Caudate nucleus (tissue), 63 donors: ENCODE measurements at places on chromosomes 5 and 9.

- no peak for DNase-seq
These were observed 177.9 kb downstream of the GNAQ start for GRCh38 chr9:77853716-77854115.

- DNase-seq: no peak
These were observed at the start of the genes BHMT2 and DMGDH for GRCh38 chr5:79069488-79070349. Gene BHMT2 (plus strand): TSS chr5:79069767. CDS start chr5:79069783, 16 bp downstream. Gene DMGDH (minus strand): TSS chr5:79069674. CDS start chr5:79069620, 54 bp downstream.

DNA sequence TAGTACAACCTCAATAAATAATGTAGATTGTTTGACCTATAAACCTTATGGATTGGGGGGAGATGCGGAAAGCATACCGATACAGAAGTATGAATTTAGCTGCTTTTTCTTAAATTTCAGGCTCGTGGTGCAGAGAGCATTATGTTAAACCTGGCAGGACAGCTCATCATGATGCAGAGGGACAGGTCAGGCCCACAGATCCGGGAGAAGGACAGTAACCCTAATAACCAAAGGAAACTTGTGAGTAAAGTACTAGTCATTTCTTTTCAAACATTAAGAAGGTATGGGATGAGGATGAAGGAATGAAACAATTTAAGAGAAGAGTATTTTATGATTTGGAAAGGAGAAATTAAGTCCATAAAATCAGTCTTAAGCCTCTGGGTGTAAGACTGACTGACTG, 70.5 kb downstream of the ERMP1 start:
- DNase-seq: no peak

DNA sequence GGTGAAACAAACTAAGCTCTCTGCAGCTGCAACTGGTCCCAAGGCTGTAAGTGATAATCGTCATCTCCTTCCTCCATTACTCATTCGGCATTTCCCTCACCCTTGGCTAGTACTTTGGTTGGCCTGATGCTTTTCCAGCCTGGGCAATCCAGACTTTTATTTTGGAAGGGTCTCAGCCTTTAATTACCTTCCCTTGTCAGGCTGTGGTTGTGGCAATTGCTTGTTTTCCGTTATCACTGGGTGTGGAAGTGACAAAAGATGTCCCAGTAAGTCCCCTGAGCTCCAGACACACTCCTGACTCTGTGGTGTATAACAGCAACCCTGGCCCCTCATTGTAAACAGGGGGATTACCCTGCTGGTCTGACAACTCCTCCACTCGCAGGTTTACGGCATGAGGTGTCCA, 6.3 kb upstream of the FAF2 start:
- no peak for DNase-seq

- DNase-seq: no peak
These were observed 27.1 kb upstream of the GAS1 start for GRCh38 chr9:86974421-86974820.

- no peak for DNase-seq
These were observed 33.0 kb upstream of the SV2C start for GRCh38 chr5:76050134-76050533.

GRCh38 chr5:141521244-141521781, 32.4 kb downstream of the PCDHGC5 start:
- no peak for DNase-seq

- no peak for DNase-seq
These were observed 294.6 kb downstream of the SEC61B start for GRCh38 chr9:99516657-99517049.

DNA sequence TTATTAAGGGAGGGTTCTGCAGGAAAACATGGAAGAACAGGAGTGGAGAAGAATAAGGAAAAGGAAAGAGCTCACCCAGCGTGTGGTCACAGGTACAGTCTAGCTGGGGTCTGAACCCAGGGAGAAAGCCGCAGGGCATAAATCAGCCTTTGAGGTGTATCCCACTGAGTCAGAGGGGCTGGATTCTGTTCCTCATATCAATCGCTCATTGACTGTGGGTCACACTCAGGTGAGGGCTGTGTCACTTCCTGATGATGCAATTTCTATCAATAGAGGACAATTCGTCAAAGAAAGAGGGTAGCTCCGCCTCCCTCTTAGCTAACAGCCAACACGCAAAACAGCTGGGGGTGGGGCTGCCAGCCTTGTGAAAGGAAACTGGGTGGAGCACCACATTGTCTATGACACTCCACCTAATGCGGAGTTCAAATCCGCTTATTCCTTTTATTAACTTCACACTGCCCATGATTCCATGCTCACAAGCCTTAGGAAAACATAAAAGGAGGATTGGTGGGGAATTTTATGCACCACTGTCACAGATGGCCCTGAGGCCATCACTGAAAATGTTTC, 176.2 kb downstream of the ICE1 start:
- DNase-seq: no peak

GRCh38 chr9:80560976-80561375, 989.2 kb downstream of the TLE4 start:
- no peak for DNase-seq

GRCh38 chr5:132265336-132266030, 8.0 kb downstream of the PDLIM4 start:
- DNase-seq: no peak

DNA sequence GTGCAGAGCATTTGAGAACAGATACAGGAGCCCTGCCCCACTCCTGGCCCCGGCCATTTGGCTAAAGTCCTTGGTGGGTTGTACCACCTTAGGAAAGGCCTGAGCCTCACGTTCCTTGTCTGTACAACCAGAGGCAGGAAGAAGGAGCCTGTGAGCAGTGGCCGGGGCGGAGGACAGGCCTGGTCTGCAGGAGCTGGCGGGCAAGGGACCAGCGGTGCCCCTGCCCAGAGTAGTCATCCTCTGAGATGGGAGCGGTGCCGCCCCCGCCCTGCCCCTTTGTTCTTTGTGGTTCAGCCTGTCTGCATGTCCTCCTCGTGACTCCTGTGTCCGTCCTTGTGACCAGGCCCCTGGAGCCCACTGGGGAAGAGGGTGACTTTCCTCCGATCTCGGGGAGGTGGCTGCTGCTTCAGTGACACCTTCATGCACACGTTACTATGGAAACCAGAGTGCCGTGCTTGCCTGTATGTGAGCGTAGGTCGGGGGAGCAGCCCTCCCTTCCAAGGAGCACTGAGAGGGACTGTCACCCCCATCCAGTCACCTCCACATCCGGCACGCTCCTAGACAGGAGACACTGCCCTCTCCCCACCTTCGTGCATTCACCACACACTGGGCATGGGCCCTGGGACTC, 42.9 kb downstream of the UNC5A start:
- peak; percentile 59 for DNase-seq

GRCh38 chr9:77954013-77954665, 77.5 kb downstream of the GNAQ start:
- DNase-seq: no peak

GRCh38 chr9:20382460-20383071, 239.7 kb downstream of the MLLT3 start:
- no peak for DNase-seq

DNA sequence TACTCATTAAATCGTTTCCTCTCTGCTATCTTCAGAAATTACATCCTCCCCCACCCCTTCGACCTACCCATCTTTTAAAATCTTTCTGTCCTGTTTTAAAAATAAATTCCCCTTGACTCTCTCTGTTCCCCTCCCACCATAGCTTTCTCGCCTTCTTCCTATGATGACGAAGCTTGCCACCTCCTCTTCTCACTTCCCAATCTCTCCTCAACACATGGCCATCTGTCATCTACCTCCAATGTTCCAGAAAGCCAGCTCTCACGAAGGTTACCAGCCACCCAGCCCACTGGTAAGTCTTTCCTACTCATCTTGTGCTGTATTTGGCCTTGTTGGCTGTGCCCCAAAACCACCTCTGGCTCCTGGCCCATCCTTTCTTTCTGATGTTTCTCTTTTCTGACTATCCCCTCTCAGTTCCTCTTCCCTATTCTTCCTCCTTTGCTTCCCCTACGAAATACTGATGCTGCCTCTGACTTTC, 346.3 kb downstream of the ENC1 start:
- peak; percentile 58 for DNase-seq

DNA sequence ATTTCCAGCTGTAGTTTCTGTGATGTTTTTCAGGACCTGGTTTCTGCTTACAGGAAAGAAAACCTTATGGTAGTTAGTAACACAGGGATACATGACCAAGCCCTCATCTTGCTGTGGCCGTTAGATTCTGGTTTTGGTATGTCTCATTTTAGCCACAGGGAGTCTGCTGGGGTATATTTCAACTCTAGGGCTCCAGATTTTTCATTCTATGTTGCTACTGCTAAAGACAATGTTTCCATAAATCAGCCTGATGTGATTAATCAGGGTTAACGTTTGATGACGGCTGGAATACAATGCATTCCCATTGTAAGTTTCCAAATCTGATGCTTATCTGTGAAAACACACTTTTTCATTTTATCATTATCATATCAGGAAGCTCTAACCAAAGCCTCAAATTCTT, 48.2 kb downstream of the P4HA2 start:
- no peak for DNase-seq

DNA sequence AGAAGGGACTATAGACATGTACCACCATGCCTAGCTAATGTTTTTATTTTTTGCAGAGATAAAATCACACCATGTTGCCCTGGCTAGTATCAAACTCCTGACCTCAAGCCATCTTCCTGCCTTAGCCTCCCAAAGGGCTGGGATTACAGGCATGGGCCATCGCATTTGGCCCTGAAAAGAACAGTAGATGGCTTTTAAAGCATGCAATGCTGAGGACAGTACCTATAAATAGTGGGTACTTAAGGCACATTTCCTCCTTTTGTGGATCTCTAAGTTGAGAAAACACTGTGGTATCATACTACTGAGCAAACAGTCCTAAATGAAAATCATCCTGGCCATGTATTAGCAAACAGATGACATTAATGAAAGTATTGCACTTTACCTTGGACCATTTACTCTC, 119.4 kb downstream of the TTC39B start:
- no peak for DNase-seq

DNA sequence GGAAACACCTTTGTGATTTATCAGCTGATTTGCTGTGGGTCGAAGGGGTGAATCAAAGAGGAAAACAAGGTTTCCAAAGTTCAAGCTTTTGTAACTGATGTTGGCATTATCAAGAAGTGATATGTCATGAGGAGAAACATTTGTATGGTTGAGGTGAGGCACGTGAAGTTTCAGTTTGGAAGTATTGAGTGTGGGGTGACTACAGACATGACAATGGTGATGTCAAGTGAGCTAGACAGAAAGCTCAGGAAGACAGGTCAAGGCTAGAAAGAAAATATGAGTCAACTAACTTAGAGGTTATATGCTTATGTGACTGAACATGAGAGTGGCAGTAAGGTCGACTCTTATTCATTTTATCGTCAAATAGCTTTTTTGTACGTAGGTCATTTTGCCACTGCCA, 99.1 kb downstream of the RAB3C start:
- DNase-seq: no peak

DNA sequence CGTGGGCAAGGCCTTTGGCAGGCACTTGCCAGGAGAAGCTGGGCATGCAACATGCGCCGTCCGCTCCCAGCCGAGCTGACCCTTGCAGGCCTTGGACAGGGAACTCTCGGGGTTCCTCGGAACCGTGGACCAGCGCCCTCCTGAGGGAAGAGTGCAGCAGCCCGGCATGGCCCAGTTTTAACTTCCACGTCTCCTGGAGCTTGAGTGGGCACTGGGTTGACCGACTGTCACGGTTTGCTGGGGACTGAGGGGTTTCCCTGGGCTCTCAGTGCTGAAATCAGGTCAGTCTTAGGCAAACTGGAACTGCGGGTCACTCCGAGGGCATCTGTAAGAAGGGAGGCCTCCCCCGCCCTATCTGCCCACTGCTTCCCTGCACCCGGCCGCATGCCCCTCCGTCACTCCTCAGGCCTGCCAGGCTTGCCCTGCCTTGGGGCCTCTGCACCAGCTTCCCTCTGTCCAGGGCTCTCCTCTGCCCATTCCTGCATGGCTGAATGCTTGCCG, 87.0 kb upstream of the PHYKPL start:
- no peak for DNase-seq

DNA sequence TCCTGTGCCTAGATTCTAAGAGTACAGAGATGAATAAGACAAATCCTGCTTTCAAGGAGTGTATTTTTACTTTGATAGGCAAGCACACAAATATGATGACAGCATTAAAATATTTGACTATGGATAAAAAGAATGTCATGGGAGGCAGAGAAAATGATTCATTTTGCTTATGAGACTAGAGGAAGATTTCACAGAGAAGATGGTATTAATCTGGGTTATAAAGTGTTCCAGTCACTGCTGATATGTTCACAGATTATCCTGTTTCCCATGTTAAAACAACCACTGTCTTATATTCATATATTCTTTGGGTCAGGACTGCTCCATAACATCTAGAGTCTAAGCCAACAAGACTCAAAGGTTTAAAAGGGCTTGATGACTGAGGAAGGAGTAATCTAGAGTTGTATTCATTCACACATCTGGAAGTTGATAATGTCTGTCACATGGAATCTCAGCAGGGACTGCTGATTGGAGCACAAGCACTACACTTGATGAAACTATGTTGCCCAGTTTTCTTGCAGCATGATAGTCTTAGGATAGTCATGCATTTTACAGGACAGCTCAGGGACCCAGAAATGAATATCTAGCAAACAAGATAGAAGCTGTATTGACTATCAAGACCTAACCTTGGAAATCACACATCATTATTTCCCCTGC, 79.3 kb downstream of the STARD4 start:
- no peak for DNase-seq

DNA sequence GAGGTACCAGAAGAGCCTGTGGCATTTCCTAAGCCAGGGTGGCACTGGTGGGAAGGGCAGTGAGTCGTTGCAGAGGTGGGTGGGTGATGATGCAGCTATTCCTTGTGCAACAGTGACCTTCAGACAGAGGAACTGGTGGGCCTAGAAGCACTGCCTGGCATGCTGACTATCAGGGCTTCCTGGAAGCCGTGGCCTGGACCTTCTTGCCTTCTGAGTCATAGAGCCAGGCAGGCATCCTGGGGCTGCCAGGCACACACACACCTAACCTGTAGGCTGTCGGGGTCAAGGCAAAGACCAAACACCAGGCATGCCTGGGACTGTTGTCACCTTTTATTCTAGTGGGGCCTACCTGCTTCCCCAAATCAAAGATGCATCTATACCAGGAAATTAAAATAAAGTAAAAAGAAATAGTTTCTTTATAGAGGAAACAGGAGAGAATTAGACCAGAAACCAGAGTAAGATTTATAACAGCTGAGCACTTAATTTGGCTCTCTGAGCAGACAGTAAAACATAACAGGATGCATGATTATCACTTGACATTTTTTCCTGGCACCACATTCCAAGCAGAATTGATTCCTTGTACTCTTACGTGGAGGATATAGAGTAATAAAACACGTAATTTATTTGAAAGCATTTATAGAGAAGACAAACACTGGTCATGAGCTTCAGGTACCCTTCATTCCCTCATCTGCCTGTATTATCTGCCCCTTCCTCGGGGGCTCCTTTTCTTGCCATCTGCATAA, 25.1 kb downstream of the NANS start:
- no peak for DNase-seq
